GM23248 (cell line): ENCODE measurements at places on chromosomes 12 and 14. TPM values are rescaled to one million over a fixed set of nuclear protein-coding genes. Genes with fewer than 3 reads are reported as not detected.
A peak's percentile ranks its signal among the peaks of the same experiment; 100 is the strongest.

GRCh38 chr12:56119361-56119796, 1.3 kb downstream of the ZC3H10 start:
- no peaks in the 10 kb centered on the region; the same call in 1 of the 2 replicates for H3K36me3 ChIP-seq
- H3K4me1 ChIP-seq, result peaks cover 18% of the 10 kb centered on the region
- H3K4me3 ChIP-seq, result peak overlapping the region; percentile 98
- H3K27ac ChIP-seq, result peak overlapping the region; percentile 68
- peak; percentile 93 for DNase-seq
- H3K27me3 ChIP-seq, result no peaks in the 10 kb centered on the region

DNA sequence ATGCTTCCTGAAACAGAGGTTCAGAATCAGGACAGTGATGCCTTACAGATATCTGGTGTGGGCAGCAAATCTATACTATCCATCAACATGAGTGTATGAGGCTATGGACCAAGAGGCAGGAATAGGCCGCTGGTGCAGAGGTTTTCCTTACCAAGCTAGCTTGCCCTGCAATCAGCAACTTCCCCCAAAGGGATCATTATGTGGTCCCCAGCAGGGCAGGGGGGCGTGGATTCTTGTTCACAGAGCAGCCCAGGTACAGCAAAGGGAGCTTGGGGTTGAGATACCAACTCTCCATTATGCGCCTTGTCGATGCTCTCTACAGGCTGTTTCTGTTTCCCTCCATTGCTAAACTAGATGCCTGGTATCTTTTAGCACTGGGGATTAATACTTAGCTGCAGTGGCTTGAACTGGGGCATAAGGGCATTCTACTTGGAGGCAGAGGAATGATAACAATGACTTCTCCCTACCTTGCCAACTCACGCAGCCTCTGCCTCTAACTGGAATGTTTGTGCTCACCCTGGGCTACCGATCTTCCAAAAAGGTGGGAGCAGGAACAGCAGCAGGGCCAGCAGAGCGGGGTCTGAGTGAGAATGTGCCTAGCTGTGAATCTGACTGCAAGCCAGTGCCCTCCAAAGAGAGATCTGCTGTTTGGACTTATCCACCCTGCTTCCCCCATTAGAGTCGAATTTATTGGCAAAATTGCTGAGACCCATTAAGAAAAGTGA, 10.3 kb upstream of the KRT1 start:
- no peak for DNase-seq
- H3K36me3 ChIP-seq, result no peaks in the 10 kb centered on the region
- peaks cover 72% of the 10 kb centered on the region for H3K27me3 ChIP-seq
- no peak overlapping the region for H3K4me3 ChIP-seq

GRCh38 chr14:61406198-61406597, 84.8 kb downstream of the PRKCH start:
- no peak overlapping the region for H3K4me3 ChIP-seq
- no peaks in the 10 kb centered on the region for H3K36me3 ChIP-seq
- H3K27ac ChIP-seq, result no peak overlapping the region
- DNase-seq, result no peak
- H3K4me1 ChIP-seq, result no peaks in the 10 kb centered on the region

DNA sequence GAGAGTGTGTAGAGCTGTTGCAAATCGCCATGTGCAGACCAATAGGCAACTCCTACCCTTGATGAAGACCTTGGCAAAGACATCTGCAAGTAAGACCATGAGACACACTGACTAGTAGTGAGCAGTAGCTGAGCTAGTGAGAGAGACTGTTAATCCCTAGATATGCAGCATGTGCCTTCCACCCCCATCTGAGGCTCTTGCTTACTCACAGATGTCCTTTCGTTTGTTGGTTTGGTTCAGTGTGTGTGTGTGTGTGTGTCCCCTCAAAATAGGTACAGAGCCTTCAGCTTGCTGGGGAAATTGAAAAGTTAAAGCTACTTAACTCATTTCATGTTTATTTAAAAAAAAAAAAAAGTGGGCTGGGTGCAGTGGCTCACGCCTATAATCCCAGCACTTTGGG, 37.6 kb downstream of the MYF5 start:
- H3K27ac ChIP-seq, result no peak overlapping the region
- no peaks in the 10 kb centered on the region for H3K36me3 ChIP-seq
- H3K27me3 ChIP-seq, result no peaks in the 10 kb centered on the region
- peaks cover 25% of the 10 kb centered on the region for H3K4me1 ChIP-seq
- DNase-seq, result no peak

DNA sequence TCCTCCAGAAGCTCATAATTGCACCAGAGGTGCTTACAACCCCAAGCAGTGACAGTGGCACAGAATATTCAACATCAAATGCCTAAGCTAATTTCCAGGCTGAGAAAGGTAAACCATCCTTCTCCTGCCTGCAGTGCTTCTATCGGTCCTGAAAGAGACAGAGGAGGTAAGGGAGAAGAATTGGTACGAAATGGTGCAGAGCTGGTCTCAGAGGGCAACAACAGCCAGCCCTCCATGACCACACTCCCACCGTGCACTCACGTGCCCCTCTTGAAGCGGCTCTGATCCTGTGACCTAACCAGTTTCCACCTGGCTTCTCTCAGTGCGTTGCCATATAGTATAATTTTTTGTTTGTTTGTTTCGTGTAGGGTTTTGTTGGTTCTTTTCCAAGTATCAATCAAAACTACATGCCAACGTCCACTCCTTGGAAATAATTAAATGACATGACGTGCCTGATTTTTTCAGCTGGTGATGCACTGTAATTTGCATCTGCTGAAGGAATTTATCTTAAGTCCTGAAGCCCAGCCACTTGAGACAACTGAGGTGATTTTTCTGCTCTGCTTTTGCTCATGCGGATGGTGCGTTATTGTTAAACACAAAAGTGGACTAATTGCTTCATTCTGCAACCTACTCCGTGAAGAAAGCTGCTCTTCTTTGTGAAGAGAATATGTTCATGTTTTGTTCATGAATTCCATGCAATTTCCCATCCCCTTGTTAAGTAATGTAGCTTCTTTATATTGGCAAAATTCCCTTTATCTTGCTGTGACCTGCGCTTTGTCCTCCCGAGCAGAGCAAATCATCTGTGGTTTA, 1.3 kb upstream of the ATP2A2 start:
- H3K36me3 ChIP-seq, result peaks cover 12% of the 10 kb centered on the region
- H3K4me1 ChIP-seq, result peaks cover 21% of the 10 kb centered on the region
- H3K27ac ChIP-seq, result peak overlapping the region; percentile 89
- H3K4me3 ChIP-seq, result peak overlapping the region; percentile 90
- no peaks in the 10 kb centered on the region for H3K27me3 ChIP-seq

- no peak for DNase-seq
- H3K27me3 ChIP-seq, result peaks cover 2% of the 10 kb centered on the region; the same call in 1 of the 2 replicates
- H3K4me3 ChIP-seq, result no peak overlapping the region
Measured at GRCh38 chr12:31007636-31008175, 66.0 kb upstream of the DDX11 start.

GRCh38 chr12:131372706-131373195, 338.1 kb upstream of the SFSWAP start:
- H3K27me3 ChIP-seq, result no peaks in the 10 kb centered on the region
- no peaks in the 10 kb centered on the region for H3K36me3 ChIP-seq
- no peak for DNase-seq
- H3K27ac ChIP-seq, result no peak overlapping the region
- no peaks in the 10 kb centered on the region for H3K4me1 ChIP-seq
- H3K4me3 ChIP-seq, result no peak overlapping the region

GRCh38 chr12:67239061-67239460, 30.1 kb upstream of the CAND1 start:
- no peak for DNase-seq
- H3K36me3 ChIP-seq, result no peaks in the 10 kb centered on the region

DNA sequence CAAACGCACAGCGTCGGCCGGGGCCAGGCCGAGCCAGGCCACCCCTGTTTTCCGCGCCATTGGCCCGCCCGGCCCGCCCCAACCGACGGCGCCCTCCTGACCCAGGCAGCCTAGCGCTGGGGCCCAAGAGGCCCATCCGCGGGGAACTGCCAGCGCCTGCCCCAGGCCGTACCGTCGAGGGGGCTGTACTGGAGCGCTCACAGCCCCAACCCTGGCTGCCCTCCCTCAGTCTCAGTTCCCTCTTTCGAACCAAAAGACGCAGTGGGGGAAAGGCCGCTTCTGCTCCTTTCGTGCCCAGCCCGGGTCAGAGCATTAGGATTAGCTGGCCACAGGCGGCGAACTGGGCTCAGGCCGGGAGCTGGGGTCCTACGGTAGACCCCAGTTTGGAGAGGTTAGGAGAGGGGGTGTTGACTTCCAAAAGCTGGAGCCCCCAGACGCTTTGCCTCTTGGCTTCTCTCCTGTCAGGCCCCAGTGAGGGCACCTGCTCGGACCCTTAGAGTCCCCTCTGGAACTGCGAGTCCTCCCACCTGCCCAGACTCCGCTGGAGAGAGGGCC, 1.9 kb downstream of the NKX2-1 start:
- no peaks in the 10 kb centered on the region for H3K36me3 ChIP-seq
- no peaks in the 10 kb centered on the region for H3K4me1 ChIP-seq
- peaks cover 88% of the 10 kb centered on the region for H3K27me3 ChIP-seq

DNA sequence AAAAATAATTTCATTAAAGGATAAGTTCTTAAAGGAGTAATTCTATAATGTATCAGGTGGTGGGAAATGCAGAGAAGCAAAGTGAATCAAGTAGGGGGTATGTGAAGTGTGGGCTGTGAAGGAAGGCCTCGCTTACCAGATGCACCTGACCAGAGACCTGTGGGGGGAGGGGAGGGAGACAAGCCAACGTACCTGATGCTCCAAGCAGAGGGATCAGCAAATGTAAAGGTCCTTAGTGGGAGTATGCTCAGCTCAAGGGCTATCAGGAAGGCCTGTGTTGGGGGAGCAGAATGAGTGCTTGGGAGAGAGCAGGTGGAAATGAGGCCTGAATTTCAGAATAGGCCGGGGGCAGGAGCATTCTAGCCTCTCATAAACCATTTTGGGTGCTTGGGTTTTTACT, 57.1 kb downstream of the ANO4 start:
- no peak overlapping the region for H3K4me3 ChIP-seq
- H3K27me3 ChIP-seq, result no peaks in the 10 kb centered on the region
- no peak overlapping the region for H3K27ac ChIP-seq

DNA sequence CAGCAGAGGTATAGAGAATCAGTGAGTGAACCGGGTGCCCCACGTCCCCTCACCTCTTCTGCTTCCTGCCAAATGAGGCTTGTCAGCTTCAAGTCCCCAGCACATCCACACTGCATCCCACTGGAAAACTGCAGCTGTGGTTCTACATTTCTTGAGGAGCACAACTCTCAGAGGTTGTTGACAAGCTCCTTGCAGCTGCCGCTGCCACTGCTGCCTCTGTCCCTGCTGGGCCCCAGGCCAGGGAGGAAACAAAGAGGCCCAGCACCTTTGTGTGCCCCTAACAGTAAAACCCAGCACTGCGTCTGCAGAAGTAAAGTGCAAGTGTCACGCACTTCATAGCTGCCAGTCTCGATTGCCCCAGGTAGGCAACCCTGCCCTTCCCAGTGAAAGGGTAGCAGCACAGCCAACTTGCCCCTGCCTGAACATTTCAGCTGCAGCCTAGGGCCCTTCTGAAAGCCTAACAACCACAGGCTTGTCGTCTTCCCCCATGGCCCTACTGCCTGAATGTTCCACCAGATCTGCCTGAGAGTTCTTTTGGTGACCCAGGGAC, 1162.1 kb upstream of the USP15 start:
- H3K4me1 ChIP-seq, result no peaks in the 10 kb centered on the region
- no peaks in the 10 kb centered on the region for H3K27me3 ChIP-seq
- H3K4me3 ChIP-seq, result no peak overlapping the region
- H3K36me3 ChIP-seq, result no peaks in the 10 kb centered on the region
- H3K27ac ChIP-seq, result no peak overlapping the region

DNA sequence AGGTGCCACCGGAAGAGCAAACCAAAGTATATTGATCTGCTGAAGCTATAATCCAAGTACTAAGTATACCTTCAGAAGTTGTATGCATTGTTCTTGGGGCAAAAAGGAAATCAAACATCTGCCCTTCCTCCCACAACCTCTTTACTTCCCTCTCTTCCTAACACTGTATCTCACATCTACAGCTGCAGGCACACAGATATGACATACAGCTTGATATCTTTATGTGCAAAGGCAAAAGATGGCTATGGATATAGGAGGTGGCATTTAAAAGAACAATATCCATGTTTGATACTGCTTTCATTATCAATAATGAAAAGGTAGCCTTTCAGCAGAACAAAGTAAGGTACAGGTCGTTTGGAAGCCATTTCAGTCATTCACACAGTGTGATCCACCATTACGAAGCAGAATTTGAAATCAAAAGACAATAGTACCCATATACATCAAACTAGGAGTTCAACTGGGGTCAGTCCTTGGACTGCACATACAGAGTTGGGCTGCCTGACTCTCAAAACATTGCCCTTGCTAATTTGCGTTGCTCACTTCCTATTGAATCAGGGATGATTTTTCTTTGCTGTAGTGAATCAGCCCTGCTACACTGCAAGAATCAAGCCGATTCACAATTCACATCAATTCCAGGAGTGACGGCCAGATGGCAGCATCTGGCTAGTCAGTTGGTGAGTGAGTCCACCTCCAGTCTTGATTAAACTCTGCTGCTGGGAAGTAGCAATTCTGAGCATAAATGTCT, 8.9 kb downstream of the ANG start:
- no peaks in the 10 kb centered on the region for H3K36me3 ChIP-seq
- H3K27me3 ChIP-seq, result no peaks in the 10 kb centered on the region
- H3K27ac ChIP-seq, result no peak overlapping the region
- no peak overlapping the region for H3K4me3 ChIP-seq
- H3K4me1 ChIP-seq, result peaks cover 4% of the 10 kb centered on the region

DNA sequence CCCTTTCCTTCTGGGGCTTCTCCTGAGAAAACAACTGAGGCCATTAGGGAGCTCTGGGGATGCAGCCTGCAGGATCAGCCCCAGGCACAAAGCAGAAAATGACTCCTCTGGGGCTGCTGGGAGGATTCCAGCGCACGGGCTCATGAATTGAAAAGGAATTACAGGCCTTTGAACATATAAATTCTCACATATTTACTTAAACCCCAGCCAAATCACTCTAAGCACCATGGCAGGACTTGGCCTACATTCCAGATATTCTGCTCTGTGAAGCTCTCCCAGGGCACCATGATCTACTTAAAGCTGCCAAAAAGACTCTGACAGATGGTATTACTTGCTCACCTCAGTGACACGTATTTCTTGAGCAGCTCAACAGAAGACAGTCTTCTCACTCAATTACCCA, 87.2 kb downstream of the ZFC3H1 start:
- H3K4me1 ChIP-seq, result no peaks in the 10 kb centered on the region
- H3K36me3 ChIP-seq, result no peaks in the 10 kb centered on the region
- no peaks in the 10 kb centered on the region for H3K27me3 ChIP-seq
- H3K27ac ChIP-seq, result no peak overlapping the region
- no peak overlapping the region for H3K4me3 ChIP-seq

GRCh38 chr12:53328043-53328435, 6.6 kb upstream of the AAAS start:
- H3K27ac ChIP-seq, result no peak overlapping the region
- no peaks in the 10 kb centered on the region for H3K36me3 ChIP-seq
- DNase-seq, result peak; percentile 23
- H3K4me3 ChIP-seq, result no peak overlapping the region

Gene SCN8A
- 12.9 and 13.8 TPM in 2 replicates for total RNA-seq

Gene SDR9C7
- not detected in 2 replicates for total RNA-seq

Gene NR1H4
- total RNA-seq, result not detected in 2 replicates

Gene KRT72
- not detected in 2 replicates for total RNA-seq

Gene LBHD2
- not detected in 2 replicates for total RNA-seq

Gene PIANP
- total RNA-seq, result 0.11 TPM in 1 of 2 replicates, not detected in the other

Gene KRT6A
- not detected in 2 replicates for total RNA-seq

Gene TMBIM6
- total RNA-seq, result 461 and 510 TPM in 2 replicates

Gene ADCY4
- total RNA-seq, result 0.22 and 0.38 TPM in 2 replicates

Gene DTX1
- not detected in 2 replicates for total RNA-seq
